ENCODE measurements at places on chromosomes 2 and 18.

GRCh38 chr2:58620093-58620492, 379.0 kb upstream of the FANCL start:
- DNase-seq = no peak

DNA sequence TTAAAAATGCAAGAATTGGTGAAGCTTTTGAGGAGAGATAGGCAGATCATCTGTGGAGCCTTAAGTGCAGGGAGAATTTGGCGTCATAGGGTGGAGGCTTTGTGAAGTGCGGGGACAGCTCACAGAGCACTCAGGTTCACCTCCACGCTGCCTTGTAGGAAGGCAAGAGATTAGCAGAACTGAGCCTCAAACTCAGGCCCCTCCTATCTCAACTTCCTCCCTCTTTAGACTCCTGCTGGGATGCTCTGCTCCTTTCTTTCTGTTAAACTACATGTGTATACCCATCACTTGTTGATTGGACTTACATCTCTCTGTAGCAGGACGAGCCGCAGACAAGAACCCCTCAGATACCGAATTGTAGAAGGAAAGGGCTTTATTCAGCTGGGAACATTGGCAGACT, 422.2 kb downstream of the SETBP1 start:
- DNase-seq = no peak

DNA sequence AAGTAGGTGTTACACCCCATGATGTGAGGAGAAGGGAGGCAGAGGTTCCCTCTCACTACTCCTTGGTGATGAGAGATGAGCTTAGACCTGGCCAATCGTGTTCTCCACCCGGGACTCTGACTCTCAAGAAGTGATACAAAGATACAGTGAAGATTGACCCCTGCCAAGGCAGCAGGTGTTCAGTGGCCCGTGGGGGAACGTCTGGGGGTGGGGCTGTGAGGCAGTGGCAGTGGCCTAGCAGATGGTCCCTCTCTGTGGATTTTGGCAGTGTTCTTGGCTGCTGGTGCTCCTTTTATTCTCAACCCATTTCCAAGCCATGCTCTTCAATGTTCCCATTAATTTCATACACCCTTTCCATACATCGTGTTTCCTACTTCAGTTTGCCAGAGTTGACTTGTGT, 120.4 kb upstream of the NEDD4L start:
- DNase-seq = no peak

GRCh38 chr18:2641638-2642037, 13.9 kb upstream of the SMCHD1 start:
- DNase-seq = no peak

- DNase-seq = no peak
These were observed 67.8 kb upstream of the DSC1 start for GRCh38 chr18:31230495-31230894.

DNA sequence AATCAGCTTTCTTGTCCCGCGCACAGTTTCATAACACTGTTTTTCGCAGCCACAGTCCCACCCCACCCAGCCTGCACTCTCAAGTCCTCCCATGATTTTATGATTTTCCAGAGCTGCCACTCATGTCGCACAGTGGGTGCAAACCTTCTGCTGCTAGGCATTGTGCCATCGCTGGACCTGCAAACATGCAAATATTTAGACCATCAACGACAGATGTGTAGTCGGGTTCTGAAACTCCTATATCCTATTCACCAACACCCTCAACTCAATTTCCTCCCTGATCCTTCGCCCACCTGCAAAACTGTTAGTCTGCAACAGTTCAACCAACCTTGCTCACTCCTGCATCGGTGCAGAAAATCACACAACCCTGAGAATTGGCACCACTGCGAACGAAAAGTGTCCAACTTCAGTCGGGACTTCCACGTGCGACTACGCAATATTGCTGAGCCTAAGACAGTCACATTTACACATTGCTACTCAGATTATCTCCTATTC, 871 bp upstream of the ALS2 start:
- no peak for DNase-seq

DNA sequence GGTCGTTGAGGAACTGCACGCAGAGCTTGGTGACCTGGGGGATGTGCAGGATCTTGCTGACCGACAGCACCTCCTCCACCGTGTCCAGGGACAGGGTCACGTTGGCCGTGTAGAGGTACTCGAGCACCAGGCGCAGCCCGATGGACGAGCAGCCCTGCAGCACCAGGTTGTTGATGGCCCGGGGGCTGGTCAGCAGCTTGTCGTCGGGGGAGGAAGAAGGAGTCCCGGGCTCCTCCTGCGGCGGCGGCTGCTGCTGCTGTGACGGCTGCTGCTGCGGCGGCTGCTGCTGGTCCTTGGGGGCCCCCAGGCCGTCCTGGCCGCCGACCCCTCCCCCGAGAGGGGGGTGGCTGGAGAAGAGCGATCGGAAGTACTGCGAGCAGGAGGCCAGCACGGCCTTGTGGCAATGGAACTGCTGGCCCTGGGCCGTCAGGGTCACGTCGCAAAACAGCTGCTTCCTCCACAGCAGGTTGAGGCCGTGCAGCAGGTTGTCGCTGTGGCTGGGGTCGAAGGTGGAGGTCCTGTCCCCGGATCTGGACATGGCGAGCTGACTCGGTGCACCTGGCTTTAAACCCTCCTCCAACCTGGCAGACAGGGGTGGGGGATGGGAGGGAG, 2.7 kb downstream of the KLHL14 start:
- DNase-seq = no peak

GRCh38 chr2:27264253-27264752, 1.5 kb upstream of the SLC30A3 start:
- no peak for DNase-seq

DNA sequence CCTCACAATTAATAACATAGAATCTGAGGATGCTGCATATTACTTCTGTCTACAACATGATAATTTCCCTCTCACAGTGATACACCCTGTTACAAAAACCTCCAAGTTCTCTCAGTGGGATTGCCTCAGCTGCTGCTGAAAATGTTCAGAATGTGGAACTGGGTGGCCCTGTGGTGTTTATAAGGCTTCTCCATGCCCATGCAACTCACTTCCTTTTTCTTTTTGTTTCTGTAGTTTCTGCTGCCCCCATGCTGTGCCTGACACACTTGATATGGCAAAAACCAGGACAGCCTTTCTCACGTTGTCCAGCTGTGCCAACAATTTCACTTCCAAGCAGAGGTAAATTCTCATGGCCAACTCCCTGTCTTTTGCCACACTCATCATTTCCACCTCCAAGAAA, 206.2 kb downstream of the RPIA start:
- peak; percentile 5 for DNase-seq

GRCh38 chr2:229126066-229126465, 145.0 kb downstream of the PID1 start:
- no peak for DNase-seq

GRCh38 chr18:22136395-22136794, 33.0 kb upstream of the GATA6 start:
- DNase-seq = no peak

- no peak for DNase-seq
These were observed 585.6 kb downstream of the TSN start for GRCh38 chr2:122341007-122341406.

- no peak for DNase-seq
These were observed 40.8 kb upstream of the CHMP1B start for GRCh38 chr18:11810379-11810778.

DNA sequence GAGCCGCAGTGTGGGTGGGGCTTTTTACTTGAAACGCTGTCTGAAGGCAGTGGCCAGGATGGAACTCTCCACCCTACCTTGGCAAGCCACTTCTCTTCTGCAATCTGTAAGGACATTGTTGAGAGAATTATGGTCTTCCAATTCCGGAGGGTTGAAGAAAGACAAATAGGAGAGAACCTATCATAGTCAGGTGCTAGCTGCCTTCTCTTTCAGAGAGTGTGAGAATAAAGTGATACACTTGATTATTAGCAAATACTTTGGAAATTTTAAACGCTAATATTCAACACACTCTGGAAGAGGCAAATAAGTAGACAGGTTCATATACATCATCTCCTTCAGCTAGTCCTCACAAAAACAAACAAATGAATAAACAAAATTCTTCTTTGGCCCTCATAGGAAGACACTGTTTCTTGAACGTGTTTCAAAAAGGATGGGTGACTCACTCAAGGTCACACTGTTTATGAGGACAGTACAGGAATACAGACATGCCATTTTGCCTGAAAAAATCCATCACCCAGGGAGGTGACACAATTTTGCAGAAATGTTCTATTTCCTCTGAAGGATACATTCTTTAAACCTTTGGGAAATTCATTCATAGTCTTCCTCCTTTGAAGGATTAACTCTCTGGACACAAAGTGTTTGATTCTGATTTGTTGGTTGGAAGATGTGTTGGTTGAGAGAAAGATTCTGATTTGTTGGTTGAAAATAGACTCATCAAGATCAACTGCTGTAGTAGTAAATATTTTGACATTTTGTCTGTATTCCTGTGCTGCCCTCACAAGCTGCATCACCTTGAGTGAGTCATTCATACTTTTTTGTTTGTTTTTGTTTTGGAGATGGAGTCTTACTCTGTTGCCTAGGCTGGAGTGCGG, 2.2 kb upstream of the IL1RN start:
- DNase-seq = no peak

GRCh38 chr18:11320986-11321385, 171.6 kb upstream of the PIEZO2 start:
- no peak for DNase-seq

GRCh38 chr2:100542418-100542817, 20.4 kb upstream of the PDCL3 start:
- DNase-seq = no peak

DNA sequence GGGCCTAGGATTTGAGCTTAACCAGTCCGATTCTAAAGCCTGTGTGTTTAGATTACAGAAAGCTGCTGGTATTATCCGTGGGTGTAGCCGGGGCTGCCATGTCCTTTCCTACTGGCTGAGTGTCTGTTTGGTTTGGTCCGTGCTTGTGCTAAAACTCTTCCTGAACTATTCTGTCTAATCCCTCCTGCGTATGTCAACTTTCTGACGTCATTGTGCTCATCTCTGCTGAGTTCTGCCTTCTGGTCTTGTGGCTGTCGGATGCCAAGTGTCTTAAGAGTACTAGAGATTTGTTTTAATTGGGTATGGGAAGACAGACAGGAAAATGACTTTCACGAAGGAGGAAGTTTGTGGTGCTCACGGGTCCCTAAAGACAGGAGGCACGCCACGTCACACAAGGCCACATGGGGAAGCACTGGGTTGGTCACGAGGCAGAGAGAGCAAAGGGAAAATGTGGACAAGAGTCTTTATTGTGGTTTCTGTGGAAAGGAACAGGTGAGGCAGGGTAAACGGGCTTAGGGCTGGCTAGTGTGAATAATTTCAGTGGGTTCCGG, 31.8 kb upstream of the NTSR2 start:
- peak; percentile 71 for DNase-seq

DNA sequence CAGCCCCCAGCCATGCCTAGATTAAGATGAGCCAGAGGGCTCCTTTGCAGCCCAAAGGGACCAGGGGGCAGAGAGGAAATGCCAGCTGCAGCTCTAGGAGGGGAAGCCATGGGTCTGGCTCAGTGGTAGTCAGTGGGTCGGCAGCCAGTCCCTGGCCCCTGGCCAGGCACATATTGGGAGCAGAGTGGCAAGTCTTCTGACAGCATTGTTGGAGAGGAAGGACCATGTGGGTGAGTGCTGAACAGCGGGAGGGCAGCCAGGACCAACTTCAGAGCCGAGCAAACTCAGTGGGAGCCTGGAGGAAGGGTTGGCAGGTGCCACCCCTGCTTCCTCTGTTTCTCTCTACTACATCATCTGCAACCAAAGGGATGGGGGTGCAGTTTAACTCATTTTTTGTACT, 140.5 kb upstream of the PELI1 start:
- no peak for DNase-seq

GRCh38 chr18:3097082-3097481, 84.1 kb upstream of the LPIN2 start:
- no peak for DNase-seq

GRCh38 chr18:13231151-13231550, 12.6 kb downstream of the LDLRAD4 start:
- no peak for DNase-seq

DNA sequence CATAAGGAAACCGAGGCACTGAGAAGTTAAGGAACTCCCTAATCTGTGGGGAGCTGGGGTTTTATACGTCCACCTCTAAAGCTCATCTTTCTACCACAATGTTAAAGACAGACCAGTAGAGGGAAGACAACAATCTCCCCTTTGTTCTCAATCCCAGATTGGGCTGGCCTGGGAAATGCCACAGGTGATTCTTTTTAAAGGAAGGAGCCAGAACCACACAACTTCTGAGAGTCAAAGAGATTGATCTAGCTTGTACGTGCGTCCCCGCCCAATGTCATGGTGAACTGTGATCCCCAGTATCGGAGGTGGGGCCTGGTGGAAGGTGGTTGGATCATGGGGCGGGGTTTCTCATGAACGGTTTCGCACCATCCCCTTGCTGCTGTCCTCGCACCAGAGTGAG, 81.8 kb upstream of the LCLAT1 start:
- no peak for DNase-seq

- DNase-seq = peak; percentile 14
These were observed 142.6 kb upstream of the SPRED2 start for GRCh38 chr2:65574993-65575392.

- DNase-seq = peak; percentile 25
These were observed 672.5 kb downstream of the MBD2 start for GRCh38 chr18:53551868-53552426.

DNA sequence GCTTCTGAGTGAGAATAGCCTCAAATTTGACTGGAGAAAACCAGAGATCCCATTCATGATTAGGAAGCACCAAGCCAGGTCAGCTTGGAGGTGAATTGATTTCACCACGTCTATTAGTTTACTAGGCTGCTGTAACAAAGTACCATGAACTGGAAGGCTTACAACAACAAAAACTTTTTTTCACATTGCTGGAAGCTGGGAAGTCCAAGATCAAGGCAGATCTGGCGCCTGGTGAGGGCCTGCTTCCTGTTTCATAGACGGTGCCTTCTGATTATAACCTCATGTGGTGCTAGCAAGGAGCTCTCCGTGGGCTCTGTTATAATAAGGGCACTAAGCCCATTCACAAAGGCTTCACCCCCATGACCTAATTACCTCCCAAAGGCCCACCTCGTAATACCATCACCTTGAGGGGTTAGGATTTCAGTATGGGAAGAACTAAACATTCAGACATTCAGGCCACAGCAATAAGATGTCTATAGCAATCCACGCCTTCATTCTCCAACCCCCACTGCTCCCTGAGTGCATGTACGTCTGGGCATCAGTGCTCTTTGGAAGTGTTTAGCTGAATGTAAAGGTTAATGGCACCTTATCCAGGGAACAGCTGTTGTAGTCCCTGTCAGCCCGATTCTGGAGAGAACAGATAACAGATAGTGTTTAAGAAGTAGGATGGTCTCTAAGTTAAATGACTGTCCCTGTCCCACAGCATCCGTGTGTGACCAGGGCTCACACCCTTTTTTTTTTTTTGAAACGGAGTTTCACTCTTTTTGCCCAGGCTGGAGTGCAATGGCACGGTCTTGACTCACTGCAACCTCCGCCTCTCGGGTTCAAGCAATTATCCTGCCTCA, 89.2 kb downstream of the SOCS6 start:
- no peak for DNase-seq

Data from tibial nerve (tissue), 4 donors.